ENCODE measurements at places on chromosomes 4 and X. TPM values are rescaled to one million over a fixed set of nuclear protein-coding genes. Genes with fewer than 3 reads are reported as not detected.

Gene NIPAL1
- 1.1 TPM for polyA plus RNA-seq

DNA sequence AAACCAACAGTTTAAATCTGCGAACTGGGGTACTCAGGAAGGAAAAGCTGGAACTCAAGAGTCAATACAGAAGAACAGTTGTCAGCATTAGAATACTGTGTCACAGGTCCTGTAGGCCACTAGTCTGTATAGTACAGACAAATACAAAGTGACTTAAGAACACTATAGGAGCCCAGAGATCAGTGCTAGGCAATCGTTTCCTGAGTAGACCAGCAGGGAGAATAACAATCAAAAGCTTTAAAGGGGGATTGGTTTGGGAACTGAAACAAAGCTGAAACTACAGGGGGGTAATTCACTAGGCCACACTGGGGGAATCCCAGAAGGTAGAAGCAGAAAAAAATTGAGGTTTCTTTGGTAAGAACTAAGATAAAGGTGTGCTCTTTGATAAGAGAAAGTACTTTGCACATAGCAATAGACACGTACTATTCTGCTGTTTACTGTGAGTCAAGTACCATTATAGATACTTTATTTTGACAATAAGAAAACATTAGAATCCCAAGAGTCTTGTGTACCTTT lies 339.7 kb downstream of the PCDH19 start:
- no peak for DNase-seq

GRCh38 chr4:4195354-4195753 lies 31.4 kb downstream of the OTOP1 start:
- DNase-seq = no peak

GRCh38 chrX:39955625-39956024 lies 142.1 kb downstream of the BCOR start:
- DNase-seq = no peak

- no peak for DNase-seq
These were observed 374.5 kb upstream of the FMR1 start for GRCh38 chrX:147537172-147537571.

GRCh38 chr4:61959087-61959486 lies 759.0 kb downstream of the ADGRL3 start:
- DNase-seq = no peak

DNA sequence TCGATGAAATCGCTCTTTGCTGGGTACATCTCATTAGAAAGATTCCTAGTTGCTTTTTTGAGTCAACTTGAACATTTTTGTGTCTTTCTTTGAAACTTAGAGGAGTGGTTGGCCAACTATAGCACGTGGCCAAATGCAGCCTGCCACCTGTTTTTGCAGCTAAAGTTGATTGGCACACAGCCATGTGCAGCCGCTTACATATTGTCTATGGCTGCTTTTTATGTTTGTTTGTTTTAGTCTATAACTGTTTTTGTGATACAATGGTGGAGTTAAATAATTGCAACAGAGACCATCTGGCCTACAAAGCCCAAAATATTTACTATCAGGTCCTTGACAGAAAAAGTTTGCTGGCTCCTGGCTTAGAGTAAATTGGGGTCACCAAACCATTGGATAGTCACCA lies 86.3 kb downstream of the CLCN4 start:
- DNase-seq = no peak

GRCh38 chrX:118978451-118978850 lies 4.0 kb downstream of the LONRF3 start:
- no peak for DNase-seq

GRCh38 chr4:142278663-142279062 lies 567.4 kb downstream of the INPP4B start:
- DNase-seq = no peak

DNA sequence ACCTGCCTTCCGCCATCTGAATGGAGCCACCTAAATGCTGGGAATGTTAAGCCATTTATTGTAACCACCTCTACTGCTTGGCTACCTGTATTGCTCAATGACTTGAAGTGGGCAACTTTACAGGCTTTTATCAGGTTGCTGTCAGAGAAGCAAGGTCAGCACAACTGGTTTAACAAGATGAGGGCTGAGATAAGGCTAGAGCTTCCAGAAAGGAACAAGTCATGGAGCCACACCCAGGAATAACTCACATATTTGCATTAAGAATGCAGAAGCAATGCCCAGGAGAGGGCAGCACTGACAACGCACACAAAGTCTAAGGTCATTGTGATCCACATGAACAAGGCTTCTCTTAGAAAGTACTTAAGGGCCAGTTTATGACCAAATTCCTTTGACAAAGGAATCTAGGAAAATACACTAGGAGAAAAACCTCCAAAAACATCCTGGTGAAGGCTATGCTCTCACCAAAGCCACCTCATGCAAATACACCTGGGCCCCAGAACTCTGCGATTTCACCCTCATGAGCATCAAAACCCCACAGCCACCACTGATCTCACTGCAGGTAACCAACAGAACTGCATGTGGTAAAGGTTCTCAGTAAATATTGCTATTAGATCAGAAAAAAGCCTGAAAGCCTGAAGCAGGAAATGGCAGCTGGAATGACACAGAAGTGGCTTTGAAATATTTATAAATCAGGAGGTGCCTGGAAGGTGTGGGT lies 15.0 kb upstream of the STS start:
- no peak for DNase-seq

DNA sequence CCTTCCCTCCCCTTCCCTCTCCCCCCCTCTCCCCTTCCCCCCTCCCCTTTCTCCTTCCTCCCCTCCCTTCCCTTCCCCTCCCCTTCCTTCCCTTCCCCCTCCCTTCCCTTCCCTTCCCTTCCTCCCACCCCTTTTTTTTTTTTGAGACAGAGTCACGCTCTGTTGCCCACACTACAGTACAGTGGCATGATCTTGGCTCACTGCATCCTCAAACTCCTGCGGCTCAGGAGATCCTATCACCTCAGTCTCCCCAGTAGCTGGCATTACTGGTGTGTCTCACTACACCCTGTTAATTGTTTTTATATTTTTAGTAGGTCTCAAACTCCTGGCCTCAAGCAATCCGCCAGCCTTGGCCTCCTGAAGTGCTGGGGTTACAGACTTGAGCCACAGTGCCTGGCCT lies 66.6 kb downstream of the TBC1D9 start:
- DNase-seq = no peak

DNA sequence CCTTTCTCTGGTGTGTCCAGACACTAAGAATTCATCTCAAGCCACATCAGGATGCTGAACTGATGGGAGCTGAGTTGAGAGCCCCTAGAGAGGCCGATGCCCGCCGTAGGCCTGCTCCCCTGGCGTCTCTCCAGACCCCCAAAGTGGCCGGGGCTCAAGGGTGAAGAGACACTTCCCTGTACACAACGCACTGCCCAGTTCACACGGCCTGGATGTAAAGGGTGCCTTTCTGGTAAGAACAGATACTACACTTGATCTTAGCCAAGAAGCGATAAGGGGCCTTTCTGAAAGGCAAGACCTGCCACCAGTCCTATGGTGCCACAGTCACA lies 5.1 kb upstream of the TREX2 start:
- no peak for DNase-seq

- no peak for DNase-seq
These were observed 68.8 kb downstream of the NPY1R start for GRCh38 chr4:163263606-163264005.

DNA sequence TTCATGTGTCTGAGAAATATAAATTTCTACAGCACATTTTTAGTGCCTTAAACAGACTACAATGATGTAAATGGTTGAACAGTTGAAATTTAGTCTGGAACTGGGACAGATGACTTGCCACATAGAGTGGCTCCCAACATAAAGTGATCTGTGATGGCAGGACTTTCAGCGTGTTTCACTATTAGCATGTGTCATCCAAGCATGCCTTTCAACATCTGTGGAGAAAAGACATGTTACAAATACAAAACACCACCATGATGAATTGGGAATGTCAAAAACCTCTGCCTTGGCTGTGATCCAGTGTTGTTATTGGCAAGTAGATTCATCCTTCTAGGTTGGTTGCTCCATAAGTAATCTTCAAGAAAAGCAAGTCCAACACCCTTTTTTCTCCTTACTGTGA lies 348.7 kb downstream of the MAPK10 start:
- DNase-seq = no peak

All from muscle of arm (tissue), 14 donors.